ENCODE measurements at places on chromosomes 6 and 20.

DNA sequence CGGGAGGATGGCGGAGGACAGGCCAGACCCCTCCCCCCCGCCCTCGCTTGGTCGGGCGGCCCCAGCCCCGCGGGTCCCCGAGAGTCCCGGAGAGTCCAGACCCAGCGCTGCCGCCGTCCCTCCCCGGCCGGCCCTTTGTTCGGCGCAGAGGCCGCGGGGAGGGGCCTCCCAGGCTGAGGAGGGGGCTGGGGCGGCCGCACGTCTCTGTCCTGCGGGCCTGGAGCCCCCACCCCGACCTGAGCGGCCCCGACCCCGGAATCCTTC lies 806 bp downstream of the KCNQ2 start:
- DNase-seq, result no peak

DNA sequence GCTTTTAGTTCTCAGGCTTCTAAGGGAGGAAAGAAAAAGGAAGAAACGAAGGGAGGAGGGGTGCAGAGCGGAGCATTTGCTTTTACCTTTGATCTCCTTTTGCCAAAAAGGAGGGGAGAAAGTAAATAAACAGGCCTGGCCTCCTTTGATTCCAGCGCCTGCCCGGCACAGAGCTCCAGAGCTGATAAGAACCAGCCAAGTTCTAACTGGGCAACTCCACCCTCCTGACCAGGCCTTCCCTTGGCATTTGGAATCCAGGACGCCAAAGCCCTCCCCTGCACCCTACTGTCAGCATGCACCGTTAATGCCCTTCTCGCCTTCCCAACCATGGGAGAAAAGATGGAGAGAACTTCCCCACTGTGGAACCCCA lies 120.8 kb upstream of the PTPN1 start:
- no peak for DNase-seq

DNA sequence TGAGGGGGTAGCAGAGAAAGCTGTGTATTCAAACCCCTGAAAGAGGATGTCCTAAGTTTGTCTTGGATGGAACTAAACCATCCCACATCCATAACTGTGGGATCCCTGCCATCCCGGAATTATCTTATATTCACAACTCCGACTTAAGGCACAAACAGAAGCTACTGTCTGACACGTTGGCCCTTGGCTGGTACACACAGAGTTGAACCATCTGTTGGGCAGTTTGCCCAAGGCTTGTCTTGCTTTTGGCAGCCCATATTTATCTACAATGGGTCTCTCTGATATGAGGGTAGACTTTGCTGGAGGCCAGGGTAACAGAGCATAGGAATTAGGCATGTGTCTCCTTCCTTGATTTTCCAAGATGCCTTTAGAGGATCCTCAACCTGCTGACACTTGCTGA lies 116.6 kb upstream of the PROKR2 start:
- no peak for DNase-seq

GRCh38 chr6:111996144-111996865 lies 57.6 kb upstream of the CCN6 start:
- DNase-seq, result no peak

- no peak for DNase-seq
These were observed 537 bp downstream of the PRR3 start for GRCh38 chr6:30557683-30557981.

- no peak for DNase-seq
These were observed 120.2 kb downstream of the TINAG start for GRCh38 chr6:54428431-54428830.

DNA sequence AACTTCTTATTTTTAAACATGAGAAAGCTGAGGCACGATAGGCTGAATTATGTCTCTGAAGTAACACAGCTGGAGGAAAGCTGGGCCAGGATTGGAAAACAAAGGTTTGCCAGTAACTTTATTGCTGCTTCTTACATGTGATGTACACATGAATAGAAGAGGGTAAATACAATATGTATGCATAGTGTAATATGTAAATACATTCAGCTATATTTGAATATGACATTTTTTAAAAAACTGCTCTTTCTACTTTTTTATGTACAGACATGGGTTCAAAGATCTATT lies 90.2 kb downstream of the ADTRP start:
- no peak for DNase-seq

DNA sequence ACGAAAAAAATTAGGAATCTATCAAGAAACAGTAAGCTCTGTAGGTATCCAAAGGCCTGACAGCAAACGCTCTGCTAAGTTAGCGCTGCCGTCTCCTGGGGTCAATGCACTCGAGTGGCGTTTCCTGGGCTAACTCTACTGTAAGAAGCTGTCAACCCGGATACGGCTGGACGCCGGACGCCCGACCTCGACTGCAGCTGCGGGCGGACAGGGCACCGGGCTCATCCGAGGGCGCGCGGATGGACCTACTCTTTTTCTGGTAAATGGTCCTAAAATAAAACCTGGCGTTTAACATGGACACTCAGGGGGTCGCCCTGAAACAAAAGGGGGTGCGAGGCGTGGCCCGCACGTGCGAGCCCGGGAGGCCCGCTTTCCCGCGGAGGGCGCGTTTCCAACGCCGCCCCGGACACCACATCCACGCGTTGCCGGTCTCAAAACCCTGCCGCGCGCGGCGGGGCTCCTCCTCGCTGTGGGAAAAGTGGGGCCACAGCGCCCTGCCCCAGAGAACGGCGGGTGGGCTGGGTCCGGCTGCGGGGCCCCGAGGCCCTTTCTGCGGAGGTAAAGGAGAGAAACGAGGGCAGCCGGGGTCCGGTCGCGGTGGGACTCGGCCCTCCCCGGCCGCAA lies 537 bp downstream of the TCP1 start:
- DNase-seq, result no peak

DNA sequence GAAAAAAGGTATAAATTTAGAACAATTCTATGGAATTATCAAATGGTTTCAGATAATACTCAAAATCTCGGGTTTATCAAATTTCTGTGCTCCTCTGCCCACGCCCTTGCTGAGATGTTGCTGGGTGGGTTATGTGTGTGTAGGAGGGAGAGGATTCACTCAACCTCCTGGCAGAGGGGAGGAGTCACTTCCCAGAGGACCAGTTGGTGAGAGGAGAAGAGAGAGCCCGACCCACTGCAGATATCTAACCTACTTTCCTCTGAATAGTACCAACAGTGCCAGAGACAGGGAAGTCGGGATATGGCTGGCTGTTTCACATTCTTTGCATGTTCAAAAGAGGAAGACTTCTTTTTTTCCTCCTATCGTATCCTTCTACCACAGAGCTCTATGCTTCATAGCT lies 187.1 kb upstream of the MAN1A1 start:
- no peak for DNase-seq

- DNase-seq, result no peak
These were observed 138.4 kb upstream of the SPACA1 start for GRCh38 chr6:87908978-87909811.

GRCh38 chr20:11556410-11556809 lies 361.3 kb upstream of the BTBD3 start:
- no peak for DNase-seq

GRCh38 chr6:101413773-101414172 lies 20.3 kb downstream of the GRIK2 start:
- no peak for DNase-seq

DNA sequence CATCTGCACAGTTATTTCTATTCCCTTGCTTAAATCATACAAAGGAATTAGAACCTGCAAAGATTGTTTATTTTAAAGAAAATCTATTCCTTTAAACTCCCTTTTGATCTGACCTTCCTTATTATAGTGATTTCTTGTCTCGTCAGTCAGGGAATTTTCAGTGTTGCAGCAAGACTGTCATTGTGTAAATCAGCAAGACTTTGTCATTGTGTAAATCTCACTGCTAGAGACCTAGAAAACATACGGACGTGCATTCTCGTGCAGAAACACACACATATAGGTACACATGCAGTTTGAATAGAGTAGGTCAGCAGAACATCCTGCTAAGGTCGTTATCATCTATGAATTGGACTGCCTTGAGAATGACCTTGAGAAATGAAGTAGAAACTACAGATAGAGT lies 6.2 kb upstream of the SGK1 start:
- DNase-seq, result no peak

GRCh38 chr6:54307439-54307910 lies 766 bp upstream of the TINAG start:
- DNase-seq, result no peak

GRCh38 chr20:44370639-44371218 lies 15.2 kb downstream of the HNF4A start:
- no peak for DNase-seq

- DNase-seq, result no peak
These were observed 29.8 kb downstream of the HM13 start for GRCh38 chr20:31543966-31544598.

Data from left forelimb (tissue), 1 donor.